ENCODE measurements at places on chromosomes 6 and 20. TPM values are rescaled to one million over a fixed set of nuclear protein-coding genes. Genes with fewer than 3 reads are reported as not detected.
A peak's percentile ranks its signal among the peaks of the same experiment; 100 is the strongest.

GRCh38 chr6:56036916-56037600 lies 161.7 kb upstream of the BMP5 start:
- DNase-seq, result no peak

- DNase-seq, result no peak
Measured at GRCh38 chr6:140059947-140060346, 685.5 kb upstream of the CITED2 start.

DNA sequence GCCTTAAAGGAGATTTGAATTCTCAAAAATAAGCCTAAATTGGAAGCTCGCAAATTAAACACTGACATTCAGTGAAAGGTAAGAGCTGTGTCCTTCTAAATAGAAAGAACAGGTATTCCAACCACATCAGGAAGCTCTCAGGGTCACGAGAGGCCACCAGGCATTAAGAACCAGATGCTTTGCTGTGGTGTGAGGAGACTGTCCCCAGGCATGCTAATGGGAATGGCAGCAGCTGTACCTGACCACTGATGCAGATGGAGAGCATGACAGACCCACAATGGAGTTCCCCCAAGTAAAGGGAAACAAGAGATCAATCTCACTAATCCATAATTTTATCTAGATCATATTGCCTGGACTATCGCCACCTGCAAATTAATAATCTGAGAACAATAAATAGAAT lies 658.9 kb upstream of the NOX3 start:
- DNase-seq, result no peak

HNF4A gene
- 11.4 TPM for total RNA-seq

SLC26A8 gene
- total RNA-seq, result 0.03 TPM

GRCh38 chr6:165274611-165275010 lies 34.8 kb downstream of the C6orf118 start:
- DNase-seq, result no peak

DNA sequence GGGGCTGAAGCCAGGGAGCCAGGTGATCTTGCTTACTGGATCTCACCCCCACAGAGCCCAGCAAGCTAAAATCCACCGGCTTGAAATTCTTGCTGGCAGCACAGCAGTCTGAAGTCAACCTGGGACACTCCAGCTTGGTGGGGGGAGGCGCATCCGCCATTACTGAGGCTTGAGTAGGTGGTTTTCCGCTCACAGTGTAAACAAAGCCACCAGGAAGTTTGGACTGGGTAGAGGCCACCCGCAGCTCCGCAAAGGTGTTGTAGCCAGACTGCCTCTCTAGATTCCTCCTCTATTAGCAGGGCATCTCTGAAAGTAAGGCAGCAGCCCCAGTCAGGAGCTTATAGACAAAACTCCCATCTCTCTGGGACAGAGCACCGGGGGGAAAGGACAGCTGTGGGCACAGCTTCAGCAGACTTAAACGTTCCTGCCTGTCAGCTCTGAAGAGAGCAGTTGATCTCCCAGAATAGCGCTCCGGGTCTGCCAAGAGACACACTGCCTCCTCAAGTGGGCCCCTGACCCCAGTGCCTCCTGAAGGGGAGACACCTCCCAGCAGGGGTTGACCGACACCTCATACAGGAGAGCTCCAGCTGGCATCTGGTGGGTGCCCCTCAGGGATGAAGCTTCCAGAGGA lies 206.3 kb upstream of the KHDRBS2 start:
- no peak for DNase-seq

MOXD1 gene
- total RNA-seq, result 0.69 TPM

DNA sequence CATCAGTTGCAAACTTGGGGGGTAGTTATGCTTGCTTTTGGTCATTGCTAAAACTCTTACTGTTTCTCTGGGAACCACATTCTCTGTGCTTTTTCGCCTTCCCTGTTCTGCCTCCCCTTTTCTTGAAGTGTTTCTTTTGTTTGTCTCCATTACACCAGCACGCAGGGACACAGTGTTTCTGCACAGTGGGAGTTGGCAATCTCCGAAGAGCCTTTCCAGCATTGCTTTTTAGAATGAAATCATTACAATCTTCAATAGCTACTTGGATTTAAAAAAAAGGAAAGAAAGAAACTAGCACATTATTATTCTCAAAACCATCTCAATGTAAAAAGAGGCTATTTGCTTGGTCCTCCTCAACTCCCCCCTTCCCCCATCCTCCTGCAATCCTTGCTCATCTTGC lies 536.7 kb upstream of the MMS22L start:
- no peak for DNase-seq

COL11A2 gene
- 0.48 TPM for total RNA-seq

GRCh38 chr6:149860834-149861602 lies 3.1 kb downstream of the LRP11 start:
- no peak for DNase-seq

CRISP3 gene
- total RNA-seq, result not detected

DNA sequence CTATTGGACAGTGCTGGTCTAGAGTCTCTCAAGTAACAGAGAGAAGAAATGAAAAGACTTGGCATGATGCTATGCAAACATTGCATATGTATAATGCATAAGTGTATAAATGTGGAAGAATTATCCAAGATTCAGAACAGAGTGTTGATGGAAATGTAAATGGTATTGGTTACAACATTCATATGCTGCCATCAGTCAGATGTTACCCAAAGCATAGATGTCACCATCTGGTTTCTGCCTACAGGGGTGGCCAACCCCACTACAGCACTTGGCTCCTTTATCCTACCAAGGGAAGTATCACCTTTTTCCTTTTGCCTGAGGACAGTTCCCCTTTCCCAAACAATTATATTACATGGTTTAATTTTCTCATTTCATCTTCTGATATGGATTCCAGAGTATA lies 11.9 kb downstream of the POPDC3 start:
- no peak for DNase-seq

JPH2 gene
- 0.67 TPM for total RNA-seq

- DNase-seq, result peak; percentile 73
Measured at GRCh38 chr6:31110825-31111582, 1.4 kb downstream of the C6orf15 start.

DNA sequence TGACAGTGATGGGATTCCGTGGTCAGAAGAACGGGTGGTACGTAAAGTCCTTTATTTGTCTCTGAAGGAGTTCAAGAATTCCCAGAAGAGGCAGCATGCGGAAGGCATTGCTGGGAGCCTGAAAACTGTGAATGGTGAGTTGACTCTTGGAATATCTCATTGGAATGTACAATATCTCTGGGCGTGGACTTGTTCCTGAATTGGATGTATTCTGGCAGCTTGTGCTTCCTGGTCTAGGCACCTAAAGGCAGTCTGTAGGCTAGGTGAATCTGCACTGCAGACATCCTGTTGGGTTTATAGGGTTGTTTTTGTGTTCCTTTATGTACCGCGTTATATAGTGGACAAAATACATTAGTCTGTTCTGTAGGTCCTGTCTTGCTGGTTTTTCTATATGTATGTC lies 128.2 kb downstream of the JARID2 start:
- DNase-seq, result no peak

DNA sequence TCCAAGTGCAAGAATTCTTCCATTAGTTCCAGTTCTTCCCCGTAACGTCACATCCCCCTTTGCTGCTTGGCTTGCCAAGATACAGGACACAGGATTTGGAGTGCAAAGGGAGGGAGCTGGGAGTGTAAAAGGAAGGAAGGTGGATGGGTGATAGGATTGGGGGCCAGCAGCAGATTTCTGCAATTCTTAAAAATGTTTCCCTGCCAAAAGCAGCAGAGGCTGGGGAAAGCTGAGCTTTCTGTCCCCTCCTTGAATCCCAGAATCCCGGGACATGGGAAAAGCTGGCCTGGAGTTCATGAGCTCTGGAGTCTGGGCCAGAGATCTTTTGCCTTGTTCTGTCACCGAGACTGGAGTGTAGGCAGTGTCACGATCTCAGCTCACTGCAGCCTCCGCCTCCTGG lies 60.0 kb upstream of the EPB41L1 start:
- DNase-seq, result peak; percentile 59

XRN2 gene
- total RNA-seq, result 137 TPM

DNA sequence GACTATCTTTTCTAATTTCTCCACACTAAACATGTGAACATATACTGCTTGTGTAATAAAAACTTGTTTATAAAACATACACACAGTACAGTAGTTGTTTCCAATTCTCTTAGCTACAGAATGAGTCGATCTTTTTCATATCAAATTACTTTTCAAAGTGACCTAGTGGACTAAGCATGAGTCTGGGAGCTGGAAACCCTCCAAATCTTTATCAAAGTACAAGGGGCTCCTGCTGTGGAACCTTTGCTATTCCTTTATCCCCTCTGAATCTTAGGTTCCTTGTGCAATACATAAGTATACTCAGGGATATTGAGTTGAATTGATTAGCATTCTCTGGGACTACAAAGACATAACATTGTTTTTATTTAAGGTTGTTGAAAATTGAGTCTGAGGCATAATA lies 48.7 kb upstream of the TAB2 start:
- DNase-seq, result no peak

DNA sequence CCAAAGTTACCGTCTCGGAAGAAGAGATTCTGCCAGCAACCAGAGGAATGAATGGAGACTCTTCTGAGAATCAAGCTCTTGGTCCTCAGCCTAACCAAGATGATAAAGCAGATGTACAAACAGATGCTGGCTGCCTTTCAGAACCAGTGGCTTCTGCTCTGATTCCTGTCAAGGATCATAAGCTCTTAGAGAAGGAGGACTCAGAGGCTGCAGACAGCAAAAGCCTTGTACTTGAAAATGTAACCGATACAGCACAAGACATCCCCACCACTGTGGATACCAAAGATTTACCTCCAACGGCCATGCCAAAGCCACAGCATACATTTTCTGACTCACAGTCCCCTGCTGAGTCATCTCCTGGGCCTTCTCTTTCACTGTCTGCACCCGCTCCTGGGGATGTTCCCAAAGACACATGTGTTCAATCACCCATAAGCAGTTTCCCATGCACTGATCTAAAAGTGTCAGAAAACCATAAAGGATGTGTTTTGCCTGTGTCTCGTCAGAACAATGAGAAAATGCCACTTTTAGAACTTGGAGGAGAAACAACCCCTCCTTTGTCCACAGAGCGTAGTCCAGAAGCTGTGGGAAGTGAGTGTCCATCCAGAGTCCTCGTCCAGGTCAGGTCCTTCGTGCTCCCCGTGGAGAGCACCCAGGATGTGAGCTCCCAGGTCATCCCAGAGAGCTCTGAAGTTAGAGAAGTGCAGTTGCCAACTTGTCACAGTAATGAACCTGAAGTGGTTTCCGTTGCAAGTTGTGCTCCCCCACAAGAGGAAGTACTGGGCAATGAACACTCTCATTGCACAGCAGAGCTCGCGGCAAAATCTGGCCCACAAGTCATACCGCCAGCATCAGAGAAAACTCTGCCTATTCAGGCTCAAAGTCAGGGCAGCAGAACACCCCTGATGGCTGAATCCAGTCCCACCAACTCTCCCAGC lies 109.6 kb downstream of the RTN4IP1 start:
- no peak for DNase-seq

DNA sequence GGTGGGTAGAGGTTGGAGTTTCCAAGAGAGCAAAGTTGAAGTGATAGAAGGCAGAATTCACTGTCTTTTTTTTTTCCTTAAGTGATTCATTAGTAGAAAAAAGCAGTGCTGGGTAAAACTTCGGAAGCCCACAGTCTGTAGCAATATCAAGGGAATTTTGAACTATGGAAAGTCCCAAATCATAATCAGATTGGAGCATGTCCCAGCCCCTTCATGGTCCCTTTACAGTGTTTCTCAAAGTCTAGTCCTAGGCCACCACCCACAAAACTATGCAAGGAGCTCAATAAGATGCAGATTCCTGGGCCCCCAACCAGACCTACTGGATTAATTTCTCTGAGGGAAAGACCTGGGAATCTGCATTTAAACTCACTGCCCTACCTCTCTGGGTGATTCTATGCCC lies 22.6 kb downstream of the NEDD9 start:
- DNase-seq, result no peak

NMBR gene
- total RNA-seq, result not detected

KIF6 gene
- 1.1 TPM for total RNA-seq

GRCh38 chr20:14336686-14337085 lies 726 bp downstream of the FLRT3 start:
- DNase-seq, result no peak

SRMS gene
- total RNA-seq, result 0.21 TPM

GRCh38 chr6:14540810-14541540 lies 423.4 kb downstream of the CD83 start:
- DNase-seq, result peak; percentile 35

DNA sequence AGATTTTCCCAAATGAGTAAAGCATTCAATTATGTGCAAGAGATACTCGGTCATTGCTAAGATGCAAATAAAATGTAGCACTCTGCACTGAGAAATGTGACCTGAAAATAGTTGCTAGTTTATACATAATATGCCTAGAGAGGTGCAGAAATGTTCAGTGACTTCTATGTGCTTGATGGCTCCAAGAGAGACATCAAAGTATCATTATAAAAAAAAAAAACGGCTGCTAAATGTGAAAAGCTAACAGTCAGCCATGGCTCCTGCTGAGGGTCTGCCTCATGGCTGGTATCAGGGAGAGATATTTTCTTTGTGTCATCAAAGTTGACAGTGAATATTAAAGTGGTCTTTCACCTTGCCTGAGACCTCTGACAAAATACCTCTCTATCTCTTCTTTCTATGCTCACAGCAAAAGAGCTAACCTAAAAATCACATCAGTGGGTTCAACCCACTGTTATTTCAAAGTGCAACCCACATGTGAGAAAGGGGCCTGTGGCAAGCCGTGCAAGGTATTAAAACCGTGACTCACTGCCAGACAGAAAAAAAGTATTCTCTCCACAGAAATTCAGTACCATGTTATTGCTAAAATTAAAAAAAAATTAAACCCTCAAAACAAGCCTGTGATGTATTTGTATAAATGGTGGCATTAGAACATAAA lies 259.0 kb downstream of the HIVEP2 start:
- DNase-seq, result no peak

GTSF1L gene
- not detected for total RNA-seq

DNA sequence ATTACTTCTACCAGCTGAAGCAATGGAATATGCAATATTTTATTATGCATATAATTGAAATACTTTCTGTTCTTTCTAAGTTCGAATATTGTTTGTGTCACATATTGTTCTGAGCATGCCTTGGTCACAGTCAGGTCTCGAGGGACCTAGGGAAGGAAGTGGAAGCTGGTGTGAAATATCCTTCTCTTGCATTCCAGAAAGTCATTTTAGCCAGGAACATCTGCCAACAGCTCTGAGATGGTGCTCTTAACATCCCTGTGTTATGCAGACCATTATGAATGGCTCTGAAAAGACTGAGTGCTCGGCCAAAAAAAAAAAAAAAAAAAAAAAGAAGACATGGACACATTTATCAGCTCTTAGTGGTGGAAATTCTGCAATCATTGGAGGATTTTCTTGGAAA lies 132.7 kb upstream of the JAG1 start:
- DNase-seq, result no peak

All from H7 (cell line).